ENCODE measurements at places on chromosomes 12 and 14.

GRCh38 chr12:52313926-52314325 lies 7.3 kb downstream of the KRT83 start:
- DNase-seq: no peak

DNA sequence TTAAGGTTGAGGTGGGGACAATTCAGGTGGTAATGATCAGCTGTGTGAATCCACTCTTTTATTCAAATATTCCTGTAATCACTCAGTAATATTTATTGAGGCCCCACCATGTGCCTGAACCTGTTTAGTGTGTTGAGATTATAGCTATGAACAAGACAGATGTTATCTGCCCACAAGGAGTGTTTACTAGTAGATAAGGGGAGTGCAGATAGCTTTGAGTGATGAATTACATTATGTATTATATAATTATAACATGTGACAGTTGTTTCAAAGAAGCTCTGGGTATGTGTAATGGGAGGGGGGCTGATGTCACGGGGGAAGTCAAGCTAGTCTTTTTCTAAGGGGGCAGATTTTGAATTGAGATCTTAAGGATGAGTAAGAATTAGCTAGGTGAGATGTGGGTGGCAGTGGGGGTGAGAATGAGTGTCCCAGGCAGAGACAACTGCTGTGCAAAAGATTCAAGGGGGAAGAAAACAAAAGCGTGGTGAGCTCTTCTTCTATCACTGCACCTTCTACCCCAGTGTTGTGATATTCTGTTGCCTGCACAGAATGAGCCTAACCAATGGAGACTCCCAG lies 21.3 kb upstream of the SRRM4 start:
- DNase-seq: no peak

- peak; percentile 65 for DNase-seq
Measured at GRCh38 chr12:116697305-116697704, 40.6 kb downstream of the SPRING1 start.

DNA sequence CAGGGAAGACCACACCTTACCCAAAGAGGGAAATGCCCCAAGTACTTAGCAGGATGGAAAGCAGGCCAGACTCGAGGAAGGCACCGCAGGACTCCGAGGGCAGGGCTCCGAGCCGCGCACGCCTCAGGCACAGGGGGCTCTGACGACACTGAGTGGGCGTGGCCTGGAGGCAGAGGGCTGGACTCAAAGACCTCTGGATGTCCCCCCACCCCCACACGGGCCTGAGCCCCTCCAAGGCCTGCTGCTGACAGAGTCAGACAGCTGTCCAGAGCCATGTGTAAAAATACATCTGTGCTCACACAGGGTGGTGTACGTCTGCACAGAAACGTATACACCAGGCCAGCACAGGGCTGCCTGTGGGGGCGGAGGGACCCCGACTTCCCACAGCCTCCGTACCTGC lies 1.4 kb downstream of the AKT1 start:
- DNase-seq: peak; percentile 93

GRCh38 chr14:22221508-22221907 lies 367.5 kb downstream of the DAD1 start:
- DNase-seq: no peak

- no peak for DNase-seq
Measured at GRCh38 chr12:74722709-74723108, 185.1 kb downstream of the ATXN7L3B start.

DNA sequence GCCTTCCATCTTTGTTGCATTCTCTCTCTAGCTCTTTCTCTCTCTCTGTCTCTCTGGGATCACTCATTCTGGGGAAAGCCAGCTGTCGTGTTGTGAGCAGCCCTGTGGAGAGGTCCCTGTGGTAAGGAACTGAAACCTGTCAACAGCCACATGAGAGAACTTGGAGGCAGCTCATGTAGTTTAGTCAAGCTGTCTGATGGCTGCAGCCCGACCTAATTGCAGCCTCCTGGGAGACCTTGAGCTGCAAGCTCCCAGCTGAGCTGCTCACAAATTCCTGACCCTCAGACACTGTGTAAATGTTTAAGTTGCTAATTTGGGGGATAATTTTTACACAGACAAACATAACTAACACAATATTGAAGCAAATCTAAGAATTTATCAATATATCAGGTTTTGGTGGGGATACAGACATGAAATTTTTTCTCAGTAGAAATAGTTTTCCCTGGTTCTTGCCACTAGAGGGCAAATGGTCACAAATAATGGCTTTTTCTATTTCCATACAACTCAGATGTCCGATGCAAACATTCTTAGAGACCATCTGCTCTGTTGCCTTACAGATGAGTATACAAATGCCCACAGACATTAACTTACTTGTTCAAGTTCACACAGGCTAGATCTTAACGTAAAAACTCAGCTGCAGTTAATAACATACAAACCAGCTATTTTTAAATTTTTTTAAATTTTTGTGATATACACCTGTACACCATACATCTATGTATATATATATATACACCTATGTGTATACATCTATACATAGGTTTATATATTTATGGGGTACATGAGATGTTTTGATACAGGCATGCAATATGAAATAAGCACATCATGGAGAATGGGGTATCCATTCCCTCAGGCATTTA lies 15.5 kb upstream of the KRR1 start:
- peak; percentile 8 for DNase-seq

DNA sequence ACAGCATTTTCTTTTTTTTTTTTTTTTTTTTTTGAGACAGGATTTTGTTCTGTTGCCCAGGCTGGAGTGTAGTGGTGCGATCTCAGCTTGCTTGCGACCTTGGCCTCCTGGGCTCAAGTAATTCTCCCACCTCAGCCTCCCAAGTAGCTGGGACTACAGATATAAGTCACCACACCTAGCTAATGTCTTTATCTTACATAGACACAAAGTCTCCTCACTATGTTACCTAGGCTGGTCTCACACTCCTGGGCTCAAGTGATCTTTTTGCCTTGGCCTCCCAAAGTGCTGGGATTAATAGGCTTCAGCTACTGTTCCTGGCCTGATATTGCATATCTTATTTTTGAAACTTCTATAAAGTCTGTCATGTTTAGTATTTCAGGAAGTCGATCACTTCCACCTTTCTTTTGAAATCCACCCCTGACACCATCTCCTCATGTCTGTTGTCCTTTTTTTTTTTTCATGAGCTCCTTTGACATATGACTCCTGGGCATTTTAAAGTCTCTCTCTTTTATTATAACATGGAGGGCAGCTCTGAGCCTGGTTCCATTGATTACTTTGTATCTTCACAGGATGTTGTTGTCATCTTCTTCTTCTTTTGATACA lies 5.9 kb upstream of the A2ML1 start:
- DNase-seq: no peak

DNA sequence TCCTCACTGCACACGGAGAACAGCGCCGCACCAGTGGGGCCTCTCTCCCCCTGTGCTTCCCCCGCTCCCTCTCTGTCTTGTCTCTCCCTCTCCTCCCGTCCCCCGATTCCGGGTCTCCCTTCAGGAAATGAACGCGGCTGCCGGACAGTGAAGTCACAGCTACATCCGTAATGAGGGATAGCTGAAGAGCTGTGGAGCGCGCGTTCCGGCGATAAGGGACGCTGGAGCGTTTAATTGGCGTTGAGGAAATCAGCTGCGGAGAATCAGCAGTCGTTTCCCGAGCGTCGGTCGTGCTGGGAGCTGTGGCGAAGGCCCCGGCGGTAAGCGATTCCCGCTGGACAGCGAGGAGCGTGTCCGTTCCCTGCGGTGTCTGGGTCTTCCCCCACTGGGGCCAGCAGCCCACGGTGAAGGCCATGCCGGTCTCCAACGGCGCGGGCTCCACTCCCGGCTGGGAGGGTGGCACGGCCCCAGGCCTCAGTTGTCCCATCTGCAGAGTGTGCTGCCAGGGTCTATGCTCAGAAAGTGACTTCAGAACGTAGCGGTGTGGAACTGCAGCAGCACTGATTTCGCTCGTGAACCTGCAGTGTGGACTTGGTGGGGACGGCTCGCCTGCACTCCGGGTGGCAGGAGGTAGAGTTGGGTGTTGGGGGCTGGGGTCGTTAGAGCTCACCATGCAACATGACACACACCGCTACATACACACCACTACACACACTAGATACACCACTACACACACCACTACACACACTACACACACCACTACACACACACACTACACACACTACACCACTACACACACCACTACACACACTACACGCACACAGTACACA lies 10.9 kb downstream of the NOC4L start:
- no peak for DNase-seq

- DNase-seq: no peak
Measured at GRCh38 chr12:116303929-116304328, 26.4 kb upstream of the MED13L start.

DNA sequence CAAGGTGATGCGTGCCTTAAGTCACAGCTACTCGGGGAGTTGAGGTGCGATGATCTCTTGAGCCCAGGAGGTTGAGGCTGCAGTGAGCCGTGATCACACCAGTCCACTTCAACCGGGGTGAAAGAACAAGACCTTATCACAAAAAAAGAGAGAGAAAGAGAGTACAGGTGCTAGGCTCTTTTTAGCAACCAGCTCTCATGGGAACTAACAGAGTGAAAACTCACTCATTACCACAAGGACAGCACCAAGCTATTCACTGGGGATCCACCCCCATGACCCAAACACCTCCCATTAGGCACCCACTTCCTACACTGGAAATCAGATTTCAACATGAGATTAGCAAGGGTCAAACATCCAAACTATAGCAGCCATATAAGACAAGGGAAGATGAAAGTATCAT lies 164.2 kb downstream of the NDUFA12 start:
- DNase-seq: no peak

- DNase-seq: no peak
Measured at GRCh38 chr12:27779416-27779919, 565 bp upstream of the KLHL42 start.

GRCh38 chr12:66627988-66628317 lies 50.9 kb downstream of the GRIP1 start:
- no peak for DNase-seq

DNA sequence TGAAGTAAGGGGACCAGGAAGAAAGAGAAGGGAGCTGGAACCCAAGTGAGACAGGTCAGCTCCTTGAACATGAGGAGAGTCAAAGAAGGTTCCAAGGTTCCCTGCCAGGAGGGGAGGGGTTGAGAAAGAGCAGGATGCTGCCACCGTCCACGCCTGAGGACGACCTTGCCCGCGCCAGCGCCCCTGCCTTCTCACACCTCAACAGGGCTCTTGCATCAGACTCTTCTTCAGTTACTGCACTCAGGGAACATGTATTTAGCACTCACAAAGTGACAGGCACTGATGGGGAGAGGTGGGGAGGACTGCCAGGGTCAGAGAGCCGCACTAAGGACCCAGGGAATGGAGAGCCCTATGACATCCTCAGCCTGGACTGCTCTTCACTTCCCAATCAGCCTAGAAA lies 102.1 kb upstream of the NUDT4 start:
- no peak for DNase-seq

DNA sequence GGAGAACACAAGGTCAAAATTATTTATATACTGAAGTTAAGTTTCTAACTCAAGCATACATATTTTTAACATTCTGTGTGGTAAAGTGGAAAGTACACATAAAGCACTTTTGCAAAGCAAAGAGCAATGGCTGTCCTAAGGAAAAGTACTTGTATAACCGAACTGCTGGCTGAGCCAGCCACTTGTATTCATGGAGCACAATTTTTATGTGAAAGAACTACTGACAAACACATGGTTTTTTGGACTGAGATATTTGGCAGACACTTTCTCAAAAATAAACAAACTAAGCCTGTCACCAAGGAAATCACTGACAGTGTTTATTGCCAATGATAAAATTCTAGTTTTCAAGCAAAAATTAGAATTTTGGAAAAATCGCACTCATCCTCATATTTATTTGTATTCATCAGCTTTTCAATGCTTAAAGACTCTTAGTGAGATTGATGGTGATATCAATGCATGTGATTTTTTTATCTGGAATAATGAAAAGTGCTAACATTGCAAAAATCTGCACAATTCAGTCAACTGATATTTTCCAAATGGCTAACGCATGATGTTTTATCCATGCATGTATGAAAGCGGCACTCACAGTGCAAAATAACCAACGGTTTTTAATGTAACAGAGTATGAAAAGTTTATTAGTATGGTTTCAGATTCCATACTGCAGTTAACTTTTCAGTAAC lies 125.3 kb downstream of the IPO8 start:
- DNase-seq: no peak

DNA sequence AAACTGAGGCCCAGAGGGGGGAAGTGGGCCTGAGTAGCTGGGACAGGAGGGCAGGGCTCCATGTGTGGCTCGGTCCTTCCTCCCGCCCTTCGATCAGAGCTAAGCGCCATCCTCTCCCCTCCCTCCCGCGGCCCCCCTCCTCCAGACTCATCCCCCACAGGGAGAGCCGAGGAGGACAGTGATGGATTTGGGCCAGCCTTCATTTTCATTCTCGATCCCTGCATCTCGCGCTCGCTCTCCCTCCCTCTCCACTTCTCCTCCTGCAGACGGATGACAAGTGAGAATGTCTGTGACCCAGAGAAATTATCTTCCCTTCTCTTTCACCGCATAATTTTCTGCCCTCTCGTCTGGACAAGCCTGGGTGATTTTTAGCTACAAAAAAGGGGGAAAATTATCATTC lies 183.3 kb downstream of the RBM19 start:
- no peak for DNase-seq

DNA sequence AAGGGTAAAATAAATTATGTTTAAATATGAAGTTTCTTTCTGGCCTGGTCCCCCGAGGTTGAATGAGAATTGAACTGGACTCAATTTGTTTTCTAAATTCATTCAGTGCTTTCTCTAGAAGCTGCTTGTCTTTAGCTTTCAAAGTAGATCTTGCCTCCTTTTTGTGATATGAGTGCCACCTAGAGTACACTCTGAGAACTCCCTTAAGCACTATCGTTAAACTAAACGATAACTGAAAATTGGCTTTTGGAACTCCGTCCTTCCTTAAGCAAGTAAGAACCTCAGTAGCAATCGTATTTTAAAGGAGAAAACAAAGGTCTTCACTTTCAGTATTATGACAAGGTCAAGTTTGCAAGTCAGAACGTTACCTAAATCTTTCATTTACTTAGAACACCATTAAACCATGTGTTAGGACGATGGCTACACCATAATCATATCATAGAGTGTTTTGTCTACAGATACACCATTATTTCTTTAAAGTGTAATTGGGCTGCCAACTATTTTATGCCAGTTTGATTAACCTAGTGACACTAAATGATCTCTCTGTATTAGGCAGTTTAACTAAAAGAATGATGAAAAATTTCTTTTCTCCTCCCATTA lies 364.8 kb downstream of the SNAPC1 start:
- no peak for DNase-seq

- DNase-seq: no peak
Measured at GRCh38 chr12:24152270-24152669, 202.8 kb upstream of the SOX5 start.

DNA sequence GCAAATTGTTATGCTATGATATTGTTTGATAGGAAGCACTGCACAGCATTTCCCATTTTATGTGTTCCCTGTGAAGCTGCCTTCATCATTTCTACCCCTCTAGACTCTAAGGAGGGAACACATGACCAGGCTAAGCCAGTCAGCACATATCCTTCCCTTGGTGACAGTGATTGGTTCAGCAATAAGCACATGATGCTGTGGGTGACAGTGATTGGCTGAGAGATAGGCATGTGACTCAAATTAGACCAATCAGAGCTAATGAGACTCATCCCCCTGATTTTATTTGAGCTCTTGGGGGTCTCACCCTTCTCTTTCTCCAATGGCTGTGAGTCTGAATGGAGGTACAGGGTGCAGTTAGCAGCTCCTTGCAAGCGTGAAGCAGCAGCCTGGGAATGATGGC lies 195.2 kb downstream of the NUAK1 start:
- DNase-seq: no peak

- no peak for DNase-seq
Measured at GRCh38 chr14:92645841-92646478, 102.5 kb downstream of the LGMN start.

GRCh38 chr12:132649226-132649945 lies 30.8 kb downstream of the P2RX2 start:
- no peak for DNase-seq

GRCh38 chr12:129779033-129779432 lies 124.8 kb downstream of the TMEM132D start:
- DNase-seq: no peak
